Body of pancreas (tissue), 4 donors: ENCODE measurements at places on chromosomes 7 and 10. TPM values are rescaled to one million over a fixed set of nuclear protein-coding genes. Genes with fewer than 3 reads are reported as not detected.

DNA sequence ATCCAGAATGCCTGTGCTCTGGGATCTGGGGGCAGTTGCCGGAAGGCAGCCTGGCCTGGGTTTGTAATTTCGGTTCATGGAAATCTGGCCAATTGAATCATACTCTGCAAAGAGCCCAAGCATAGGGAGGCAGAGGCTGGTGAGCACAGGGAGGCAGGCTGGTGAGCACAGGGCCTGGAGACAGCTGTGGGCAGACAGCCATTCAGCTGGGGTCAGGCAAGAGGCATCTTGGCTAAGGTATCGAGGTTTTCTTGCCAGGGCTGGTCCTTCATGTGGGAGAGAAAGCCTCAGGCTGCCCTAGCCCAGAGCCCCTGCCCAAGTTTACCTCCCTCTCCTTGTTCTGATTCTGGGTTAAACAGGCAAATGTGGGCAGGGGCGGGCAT lies 63.7 kb upstream of the BAIAP2L1 start:
- no peak overlapping the region for H3K27ac ChIP-seq
- H3K4me3 ChIP-seq = no peak overlapping the region
- no peaks in the 10 kb centered on the region for H3K36me3 ChIP-seq
- H3K4me1 ChIP-seq = peaks cover 13% of the 10 kb centered on the region
- no peak for DNase-seq

DNA sequence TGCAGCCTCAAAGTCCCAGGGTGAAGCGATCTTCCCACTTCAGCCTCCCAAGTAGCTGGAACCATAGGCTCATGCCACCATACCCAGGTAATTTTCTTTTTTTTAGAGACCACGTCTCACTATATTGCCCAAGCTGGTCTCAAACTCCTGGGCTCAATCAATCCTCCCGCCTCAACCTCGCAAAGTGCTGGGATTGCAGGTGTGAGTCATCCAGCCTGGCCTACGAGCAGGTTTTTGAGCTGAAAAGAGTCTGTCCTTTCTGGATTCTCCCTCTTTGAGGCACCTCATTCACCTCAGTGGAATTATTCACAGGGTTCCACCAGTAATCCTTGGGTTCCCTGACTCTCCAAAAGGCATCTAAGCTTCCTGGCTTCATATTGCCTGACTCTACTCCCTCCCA lies 7.6 kb upstream of the LEP start:
- H3K4me1 ChIP-seq = no peaks in the 10 kb centered on the region
- H3K27me3 ChIP-seq = no peaks in the 10 kb centered on the region
- no peak overlapping the region for H3K4me3 ChIP-seq
- H3K27ac ChIP-seq = no peak overlapping the region
- DNase-seq = no peak

DNA sequence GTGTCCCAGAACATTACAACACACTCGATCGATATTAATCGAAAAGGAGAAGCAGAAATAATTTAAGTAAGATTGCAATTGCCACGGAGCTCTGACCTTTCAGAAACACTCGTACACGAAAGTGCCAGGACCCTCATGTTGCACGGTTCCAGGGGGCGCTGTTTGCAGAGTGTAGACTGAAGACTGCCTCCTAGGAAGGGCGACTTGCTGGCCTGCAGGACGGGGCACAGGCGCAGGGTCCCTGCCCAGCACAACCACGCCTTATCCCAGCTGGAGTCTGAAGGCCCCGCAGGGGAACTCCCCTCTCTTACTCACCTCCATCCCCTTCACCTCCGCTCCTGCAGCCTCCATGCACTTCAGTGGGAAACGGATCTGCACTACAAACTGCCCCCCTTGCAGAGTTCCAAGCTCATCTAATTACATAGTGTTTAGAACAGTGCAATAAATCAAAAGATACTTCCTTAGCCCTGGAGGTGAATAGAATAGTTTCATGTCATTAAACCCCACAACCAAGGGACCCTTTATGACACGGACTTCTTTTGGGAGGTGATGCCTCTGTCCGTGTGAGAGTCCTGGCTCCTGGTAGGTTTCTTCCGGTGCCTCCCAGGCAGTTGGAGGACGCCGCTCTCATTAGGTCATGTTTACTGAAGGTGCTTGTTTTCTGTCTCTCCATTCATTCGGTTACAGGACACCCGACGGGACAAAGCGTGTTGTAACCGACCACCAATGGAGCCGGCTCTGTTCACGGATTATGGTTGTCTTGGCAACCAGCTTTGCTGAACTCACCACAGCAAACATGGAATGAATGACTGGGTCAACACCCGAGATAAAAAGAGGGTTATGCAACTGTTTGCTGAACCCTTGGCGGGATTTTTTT lies 262.2 kb downstream of the BAMBI start:
- DNase-seq = peak; percentile 78
- no peaks in the 10 kb centered on the region for H3K36me3 ChIP-seq
- peaks cover 25% of the 10 kb centered on the region for H3K4me1 ChIP-seq
- no peak overlapping the region for H3K4me3 ChIP-seq
- H3K27me3 ChIP-seq = peaks cover 9% of the 10 kb centered on the region

DNA sequence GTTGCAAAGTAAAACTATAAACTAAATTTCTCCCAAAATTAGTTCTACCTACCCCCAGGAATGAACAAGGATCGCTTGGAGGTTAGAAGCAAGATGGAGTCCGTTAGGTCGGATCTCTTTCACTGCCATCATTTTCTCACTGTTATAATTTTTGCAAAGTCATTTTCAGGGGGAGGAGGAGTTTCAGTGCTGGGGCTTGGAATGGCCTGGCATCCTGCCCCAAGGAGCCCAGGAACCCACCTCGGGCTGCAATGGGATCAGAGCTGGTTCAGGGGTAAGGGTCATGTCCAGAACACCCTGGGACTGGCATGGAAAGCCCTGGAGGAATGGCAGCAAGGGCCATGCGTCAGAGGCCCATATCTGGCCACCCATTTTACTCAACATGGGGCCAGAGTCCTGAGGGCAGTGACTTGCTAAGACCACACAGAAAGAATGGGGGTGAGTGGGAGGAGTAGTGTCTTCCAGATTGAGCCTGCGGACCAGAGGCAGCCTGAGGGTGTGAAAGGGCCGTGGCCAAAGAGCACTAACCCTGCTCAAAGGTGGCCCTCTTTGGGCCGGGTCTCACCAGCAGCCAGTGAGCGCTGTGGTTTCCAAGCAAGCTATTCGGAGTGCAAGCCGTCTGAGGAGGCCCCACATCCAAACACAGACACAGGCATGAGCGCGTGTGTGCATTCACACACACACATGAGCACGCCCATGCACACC lies 31.8 kb downstream of the GPRIN2 start:
- peak; percentile 13 for DNase-seq
- peaks cover 18% of the 10 kb centered on the region for H3K4me1 ChIP-seq
- no peaks in the 10 kb centered on the region for H3K36me3 ChIP-seq
- no peaks in the 10 kb centered on the region for H3K27me3 ChIP-seq

DNA sequence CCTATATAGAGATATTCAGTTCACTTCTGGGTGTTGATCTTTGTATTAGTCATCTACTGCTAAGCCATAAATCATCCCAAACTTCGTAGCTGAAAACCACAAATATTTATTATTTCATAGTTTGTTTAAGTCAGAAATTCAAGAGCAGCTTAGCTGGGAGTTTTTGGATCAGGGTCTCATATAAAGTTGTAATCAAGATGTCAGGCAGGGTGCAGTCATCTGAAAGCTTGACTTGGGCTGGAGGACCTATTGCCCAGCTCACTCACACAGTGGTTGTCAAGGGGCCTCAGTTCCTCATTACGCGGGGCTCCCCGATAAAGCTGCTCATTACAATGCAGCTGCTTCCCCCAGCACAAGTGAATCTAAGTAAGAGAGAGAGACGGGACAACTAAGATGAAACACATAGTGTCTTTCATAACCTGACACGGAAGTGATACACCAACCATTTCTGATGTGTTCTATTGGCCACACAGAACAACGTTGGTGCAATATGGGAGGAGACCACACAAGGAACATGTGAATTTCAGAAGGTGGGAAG lies 15.7 kb downstream of the PPP1R3C start:
- no peaks in the 10 kb centered on the region for H3K27me3 ChIP-seq
- peaks cover 19% of the 10 kb centered on the region for H3K4me1 ChIP-seq
- no peaks in the 10 kb centered on the region for H3K36me3 ChIP-seq
- H3K4me3 ChIP-seq = no peak overlapping the region

DNA sequence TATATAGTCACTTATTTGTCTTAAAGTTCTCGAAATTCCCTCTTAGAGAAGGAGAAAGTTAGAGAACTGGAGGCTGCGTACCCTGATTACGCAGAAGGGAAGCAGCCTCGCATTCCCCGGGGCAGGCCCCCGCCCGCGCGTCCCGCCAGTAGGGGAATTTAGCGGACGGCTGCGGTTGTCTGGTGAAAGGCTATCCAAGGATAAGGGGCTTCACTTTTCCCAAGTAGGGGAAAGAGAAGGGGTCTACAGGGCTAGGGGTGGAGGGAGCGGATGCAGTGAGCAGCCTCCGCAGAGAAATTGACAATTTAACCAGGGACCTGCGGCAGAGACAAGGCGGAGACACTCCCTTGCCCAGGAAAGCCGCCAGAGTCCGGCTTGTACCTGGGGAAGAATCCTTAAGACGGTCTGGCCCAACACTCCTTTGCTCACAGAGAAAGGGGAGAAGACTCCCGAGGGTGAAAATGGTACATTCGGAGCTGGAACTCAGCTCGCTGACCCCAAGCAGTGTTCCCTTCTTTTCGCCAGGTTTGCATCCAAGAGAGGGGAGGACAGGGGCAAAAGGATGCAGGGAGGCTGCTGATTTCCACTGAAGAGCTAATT lies 994 bp upstream of the MAGI2 start:
- peak; percentile 17 for DNase-seq
- H3K4me3 ChIP-seq = no peak overlapping the region
- H3K27me3 ChIP-seq = no peaks in the 10 kb centered on the region
- H3K36me3 ChIP-seq = no peaks in the 10 kb centered on the region
- H3K27ac ChIP-seq = peak overlapping the region; percentile 21
- peaks cover 25% of the 10 kb centered on the region for H3K4me1 ChIP-seq

GRCh38 chr7:104971290-104972071 lies 42.5 kb upstream of the KMT2E start:
- H3K27me3 ChIP-seq = no peaks in the 10 kb centered on the region
- no peak overlapping the region for H3K4me3 ChIP-seq
- H3K36me3 ChIP-seq = no peaks in the 10 kb centered on the region
- H3K4me1 ChIP-seq = peaks cover 34% of the 10 kb centered on the region

DNA sequence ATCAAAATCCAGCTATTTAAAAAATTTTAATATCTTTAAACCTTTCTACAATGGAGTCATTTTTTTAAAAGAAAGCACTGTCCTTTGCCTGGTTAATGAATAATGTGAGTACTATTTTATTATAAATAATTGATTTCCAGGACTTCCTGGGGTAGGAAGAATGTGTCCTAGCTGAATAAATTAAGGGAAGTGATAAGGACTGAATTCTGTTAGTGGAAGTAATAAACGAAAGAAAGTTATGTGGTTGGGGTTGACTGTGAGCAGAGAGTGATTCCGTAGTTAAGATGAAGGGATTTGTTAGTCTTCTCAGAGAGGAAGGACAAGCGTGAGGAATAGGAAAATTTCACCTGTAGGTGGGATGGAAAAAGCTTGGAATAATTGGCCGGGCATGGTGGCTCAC lies 59.1 kb downstream of the AHCYL2 start:
- no peaks in the 10 kb centered on the region for H3K36me3 ChIP-seq
- H3K27ac ChIP-seq = no peak overlapping the region
- H3K4me1 ChIP-seq = peaks cover 19% of the 10 kb centered on the region

DNA sequence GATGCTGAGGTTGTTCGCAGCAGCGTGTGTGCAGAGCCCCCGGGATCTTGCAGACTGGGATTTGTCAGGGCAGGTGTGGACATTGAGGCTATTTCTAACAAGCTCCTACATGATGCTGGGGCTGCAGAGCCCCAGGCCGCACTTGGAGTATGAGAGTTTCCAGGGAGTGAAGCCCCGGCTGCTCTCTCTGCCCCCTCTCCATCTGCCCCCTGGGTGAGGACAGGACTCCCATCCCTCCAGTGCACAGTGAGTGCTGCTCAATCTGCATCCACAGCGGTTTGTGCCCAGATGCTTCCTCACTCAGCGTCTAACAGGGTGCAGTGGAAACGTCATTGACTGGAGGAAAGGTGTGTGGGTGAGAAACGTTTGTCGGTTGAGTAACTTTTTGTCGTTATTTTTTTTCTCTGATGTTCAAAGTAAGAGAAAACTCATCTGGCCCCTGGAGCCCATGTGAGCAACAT lies 25.3 kb downstream of the IL2RA start:
- H3K36me3 ChIP-seq = no peaks in the 10 kb centered on the region
- H3K27ac ChIP-seq = no peak overlapping the region
- H3K4me1 ChIP-seq = no peaks in the 10 kb centered on the region

DNA sequence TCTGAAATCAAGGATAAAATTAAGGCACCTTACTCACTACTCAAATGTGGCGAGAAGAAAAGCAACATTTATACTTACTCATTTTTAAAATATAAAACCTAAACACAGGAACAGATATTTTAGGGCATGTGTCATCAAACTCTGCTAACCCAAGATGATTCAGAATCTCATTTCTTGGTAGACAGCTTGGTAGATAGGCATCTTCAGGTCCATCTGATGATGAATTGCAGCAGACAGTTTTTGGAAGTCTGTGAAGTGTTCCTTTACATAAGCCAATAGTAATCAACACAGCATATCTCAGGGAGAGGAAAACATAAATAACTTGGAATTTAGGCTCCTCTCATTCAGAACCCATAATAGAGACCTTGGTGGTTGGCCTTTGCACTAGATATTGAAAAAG lies 3.4 kb downstream of the HIPK2 start:
- DNase-seq = no peak
- no peaks in the 10 kb centered on the region for H3K27me3 ChIP-seq
- no peaks in the 10 kb centered on the region for H3K36me3 ChIP-seq
- H3K4me3 ChIP-seq = no peak overlapping the region
- peaks cover 54% of the 10 kb centered on the region for H3K4me1 ChIP-seq

GRCh38 chr7:34900891-34901513 lies 136.3 kb downstream of the DPY19L1 start:
- no peaks in the 10 kb centered on the region for H3K36me3 ChIP-seq
- no peak overlapping the region for H3K4me3 ChIP-seq
- H3K27ac ChIP-seq = no peak overlapping the region
- H3K4me1 ChIP-seq = no peaks in the 10 kb centered on the region
- no peaks in the 10 kb centered on the region for H3K27me3 ChIP-seq

- no peak overlapping the region for H3K4me3 ChIP-seq
- no peak for DNase-seq
- no peaks in the 10 kb centered on the region for H3K27me3 ChIP-seq
- no peaks in the 10 kb centered on the region for H3K4me1 ChIP-seq
- H3K27ac ChIP-seq = no peak overlapping the region
These were observed 24.2 kb upstream of the LIPN start for GRCh38 chr10:88735661-88736060.

INHBA gene
- 0.52 TPM for total RNA-seq

CDCA7L gene
- 8.2 TPM for total RNA-seq

FAM24B gene
- total RNA-seq = 4.3 TPM

PRLHR gene
- not detected for total RNA-seq

PDGFA gene
- 58.6 TPM for total RNA-seq

FFAR4 gene
- 0.78 TPM for total RNA-seq
